Heart left ventricle (tissue), 16 donors: ENCODE measurements at places on chromosomes 5 and 9. TPM values are rescaled to one million over a fixed set of nuclear protein-coding genes. Genes with fewer than 3 reads are reported as not detected.

The RC3H2 gene
- polyA plus RNA-seq = 21.3 TPM

The INSL4 gene
- polyA plus RNA-seq = not detected

The CCDC69 gene
- polyA plus RNA-seq = 245 TPM

The QRFP gene
- polyA plus RNA-seq = not detected

The ATP10B gene
- polyA plus RNA-seq = 0.04 TPM

The CLK4 gene
- 23.4 TPM for polyA plus RNA-seq

The MYMK gene
- polyA plus RNA-seq = not detected

The SMIM33 gene
- not detected for polyA plus RNA-seq

The ABHD17B gene
- polyA plus RNA-seq = 10.5 TPM
